ENCODE measurements at places on chromosomes 16 and 17.

- no peak for DNase-seq
Measured at GRCh38 chr16:62036101-62036801, at the start of gene CDH8. Gene CDH8 (minus strand): TSS chr16:62036438. CDS start chr16:62021403, 15,035 bp downstream.

DNA sequence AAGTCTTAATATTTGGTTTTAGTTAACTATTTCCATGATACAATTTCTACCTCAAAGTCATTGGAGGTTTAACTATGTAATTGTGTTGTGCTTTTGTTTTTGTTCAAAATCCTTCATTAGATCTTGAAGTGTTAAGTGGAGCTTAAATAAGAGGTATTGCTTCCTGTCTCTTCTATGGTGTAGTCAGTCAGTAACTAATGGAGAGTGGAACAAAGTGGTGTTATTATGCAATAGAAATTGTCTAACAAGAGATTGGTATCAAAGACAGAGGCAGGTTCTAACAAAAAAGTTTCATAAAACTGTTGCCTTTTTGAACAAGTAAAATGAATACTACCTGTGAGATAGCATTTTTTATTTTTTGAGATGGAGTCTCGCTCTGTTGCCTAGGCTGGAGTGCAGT lies 45.2 kb downstream of the GRB7 start:
- no peak for DNase-seq

DNA sequence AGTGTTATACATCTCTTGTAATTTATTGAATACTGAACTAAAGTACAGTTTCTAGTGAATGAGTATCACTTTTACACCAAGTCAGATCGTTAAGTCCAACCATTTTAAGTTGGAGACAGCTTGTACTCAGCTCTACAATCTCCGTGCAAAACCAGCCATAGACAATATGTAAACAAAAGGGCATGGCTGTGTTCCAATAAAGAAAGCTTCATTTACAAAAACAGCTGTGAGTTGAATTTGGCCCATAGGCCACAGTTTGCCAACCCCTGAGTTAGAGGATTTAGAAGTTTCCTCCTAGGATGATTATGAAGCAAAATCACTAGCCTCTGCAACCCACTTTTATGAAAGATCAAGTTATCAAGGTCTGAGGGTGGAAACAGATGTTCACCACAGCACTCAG lies 105.7 kb upstream of the RCVRN start:
- no peak for DNase-seq

GRCh38 chr17:73600103-73600871 lies 44.0 kb downstream of the SDK2 start:
- no peak for DNase-seq

DNA sequence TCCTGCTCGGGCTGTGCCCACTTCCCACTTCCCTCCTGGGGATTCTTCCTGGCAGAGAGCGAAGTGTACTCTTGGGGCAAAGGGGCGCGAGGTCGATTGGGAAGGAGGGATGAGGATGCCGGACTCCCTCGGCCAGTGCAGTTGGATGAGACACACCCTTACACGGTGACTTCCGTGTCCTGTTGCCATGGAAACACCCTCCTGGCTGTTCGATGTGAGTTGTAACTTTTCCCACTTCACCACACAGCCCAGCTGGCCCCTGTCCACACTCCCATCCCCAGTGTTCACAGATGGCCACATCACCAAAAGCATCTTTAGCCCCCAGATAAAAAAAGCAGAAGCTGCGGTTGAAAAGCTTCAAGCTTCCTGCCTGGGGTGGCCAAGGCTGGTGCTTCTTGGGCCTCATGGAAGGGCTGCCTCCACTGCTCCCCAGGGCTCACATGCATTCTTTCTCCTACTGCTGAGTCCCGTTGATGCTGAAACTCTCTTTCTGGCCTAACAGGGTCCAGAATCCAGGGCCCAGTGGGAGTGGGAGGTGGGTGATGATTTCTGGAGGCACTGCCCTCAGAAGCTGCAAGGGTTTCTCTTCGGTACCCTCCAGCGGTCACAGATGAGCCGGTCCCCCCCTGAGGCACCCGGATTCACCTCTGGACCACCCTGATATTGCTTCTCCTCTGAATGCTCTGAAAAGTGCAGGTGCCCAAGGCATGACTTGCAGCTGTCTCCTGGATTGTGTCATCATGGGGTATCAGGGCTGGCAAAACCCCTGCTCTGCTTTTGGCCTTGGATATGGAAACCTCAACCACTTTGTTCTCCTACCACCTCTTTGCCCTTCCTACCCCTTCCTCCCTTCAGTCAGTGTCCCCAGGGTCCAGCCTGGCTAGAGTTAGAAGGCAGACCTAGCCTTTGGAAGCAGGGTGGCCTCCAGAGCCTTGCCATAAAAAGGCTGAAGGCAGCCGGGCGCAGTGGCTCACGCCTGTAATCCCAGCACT lies 2.2 kb upstream of the TRAF4 start:
- no peak for DNase-seq

- DNase-seq, result no peak
Measured at GRCh38 chr16:63363738-63364137, 1327.5 kb upstream of the CDH8 start.

DNA sequence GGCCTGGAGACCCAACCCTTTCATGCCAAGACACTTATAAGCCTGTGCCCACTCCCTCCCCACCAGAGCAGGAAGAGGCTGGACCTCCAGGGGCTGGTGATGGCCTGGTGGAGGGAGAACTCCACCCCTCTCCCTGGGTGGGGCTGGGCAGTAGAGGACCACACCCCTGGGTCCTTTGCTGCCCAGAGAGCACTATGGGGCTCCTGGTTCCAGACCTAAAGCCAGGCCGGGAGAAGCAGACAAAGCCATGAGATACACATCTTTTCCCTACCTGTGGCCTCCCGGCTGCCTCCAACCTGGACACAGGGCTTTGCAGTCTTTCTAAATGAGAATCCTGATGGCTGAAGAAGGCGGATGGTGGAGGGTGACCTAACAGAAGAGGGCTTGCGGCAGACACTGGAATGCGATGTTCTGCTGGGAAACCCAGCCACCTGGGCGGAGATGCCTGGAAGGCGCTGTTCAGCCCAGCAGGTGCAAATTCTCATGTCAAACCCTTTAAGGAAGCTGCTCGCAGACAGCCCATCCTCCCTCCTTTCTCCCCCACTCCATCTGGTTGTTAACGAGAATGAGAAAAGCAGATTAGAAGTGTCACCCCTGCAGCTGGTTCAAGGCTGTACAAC lies 43.9 kb upstream of the KIFC3 start:
- no peak for DNase-seq

DNA sequence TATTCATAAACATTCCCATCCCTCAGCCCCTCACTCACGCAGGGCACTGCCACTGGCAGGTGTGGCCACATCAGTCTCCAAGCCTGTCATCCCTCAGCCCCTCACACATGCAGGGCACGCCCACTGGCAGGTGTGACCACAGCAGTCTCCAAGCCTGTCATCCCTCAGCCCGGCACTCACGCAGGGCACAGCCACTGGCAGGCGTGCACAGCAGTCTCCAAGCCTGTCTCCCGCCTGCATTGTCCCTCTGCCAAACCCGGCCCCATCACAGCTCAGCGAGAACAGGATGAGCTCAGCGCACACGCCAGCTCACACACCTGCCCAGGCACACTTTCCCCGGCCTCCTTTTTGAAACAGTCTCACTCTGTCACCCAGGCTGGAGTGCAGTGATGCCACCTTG lies 11.4 kb upstream of the KREMEN2 start:
- no peak for DNase-seq

- DNase-seq, result no peak
Measured at GRCh38 chr16:89918453-89919347, at the start of gene MC1R. Gene MC1R (plus strand): TSS chr16:89918862. CDS start chr16:89919259, 397 bp downstream.

- DNase-seq, result no peak
Measured at GRCh38 chr17:39591958-39592954, 15.5 kb downstream of the NEUROD2 start.

- no peak for DNase-seq
Measured at GRCh38 chr17:80979547-80980378, 11.9 kb upstream of the CHMP6 start.

DNA sequence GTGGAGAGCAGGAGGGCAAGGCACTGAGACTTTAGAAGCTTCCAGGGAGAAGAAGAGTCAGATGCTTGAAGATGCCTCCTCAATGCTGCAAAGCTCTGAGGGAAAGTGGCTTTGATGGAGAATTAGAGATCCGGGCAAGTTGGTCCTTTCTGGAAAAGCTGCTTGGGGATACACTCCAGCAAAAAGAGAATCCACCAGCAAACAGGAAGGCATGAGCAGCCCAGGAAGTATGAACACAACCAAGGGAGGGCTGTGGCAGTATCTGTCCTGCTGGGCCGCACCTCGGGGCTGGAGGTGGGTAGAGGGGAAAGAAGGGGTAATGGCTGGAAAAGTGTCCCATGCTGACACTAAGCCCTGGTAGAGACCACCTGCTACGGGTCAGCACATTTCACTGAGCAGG lies 5.3 kb downstream of the LMF1 start:
- DNase-seq, result no peak

DNA sequence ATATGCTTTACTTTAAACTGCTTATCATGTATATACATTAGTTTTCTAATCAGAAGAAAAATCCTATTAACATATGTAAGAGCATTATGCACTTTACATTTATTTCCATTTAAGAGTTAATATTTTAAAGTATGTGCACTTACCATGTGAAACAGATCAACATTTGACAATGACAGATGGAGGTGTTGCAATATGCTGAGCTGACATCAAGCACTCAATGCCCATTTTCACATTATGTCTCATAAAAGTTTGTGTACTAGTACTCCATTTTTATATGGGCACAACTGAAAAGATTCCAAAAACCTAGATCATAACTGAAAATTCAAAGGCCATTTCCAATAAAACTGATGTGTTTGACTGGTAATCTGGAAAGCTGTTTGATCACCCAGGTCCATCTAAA lies 420.9 kb upstream of the SOX9 start:
- no peak for DNase-seq

- DNase-seq, result no peak
Measured at GRCh38 chr17:10683853-10684252, 13.5 kb downstream of the SCO1 start.

DNA sequence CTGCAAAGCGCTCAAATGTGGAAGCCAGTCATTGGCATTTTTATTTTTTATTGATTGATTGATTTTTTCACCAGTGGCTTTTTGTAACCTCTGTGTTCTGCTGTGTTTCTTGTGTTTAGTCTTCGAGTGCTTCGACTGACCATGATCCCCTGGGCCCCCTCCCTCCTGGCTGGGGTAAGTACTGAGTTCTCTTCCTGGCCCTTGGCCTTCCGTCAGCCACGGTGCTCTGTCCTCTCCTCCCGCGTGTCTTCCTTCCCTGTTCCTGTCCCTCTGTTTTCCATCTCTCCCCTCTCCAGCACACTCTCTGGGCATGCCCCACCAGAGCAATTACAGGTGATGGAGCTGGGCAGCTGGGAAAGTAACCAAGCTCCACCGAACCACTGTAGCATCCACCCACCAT lies 25.8 kb upstream of the CLEC18A start:
- no peak for DNase-seq

Measured in NCI-H2029 treated with DMSO at 0.1 percent for 48 hours (cell line).